Activated CD8-positive, alpha-beta T cell treated with anti-CD3 and anti-CD28 coated beads for 36 hours (primary cell): ENCODE measurements at places on chromosomes 1 and 21.
A peak's percentile ranks its signal among the peaks of the same experiment; 100 is the strongest.

- no peaks in the 10 kb centered on the region for H3K4me1 ChIP-seq
- DNase-seq, result no peak
- H3K27ac ChIP-seq, result no peak overlapping the region
- peaks cover 6% of the 10 kb centered on the region for H3K27me3 ChIP-seq
- no peak overlapping the region for H3K4me3 ChIP-seq
- H3K36me3 ChIP-seq, result no peaks in the 10 kb centered on the region
Observed at GRCh38 chr1:94002046-94002787, 93.0 kb upstream of the GCLM start.

DNA sequence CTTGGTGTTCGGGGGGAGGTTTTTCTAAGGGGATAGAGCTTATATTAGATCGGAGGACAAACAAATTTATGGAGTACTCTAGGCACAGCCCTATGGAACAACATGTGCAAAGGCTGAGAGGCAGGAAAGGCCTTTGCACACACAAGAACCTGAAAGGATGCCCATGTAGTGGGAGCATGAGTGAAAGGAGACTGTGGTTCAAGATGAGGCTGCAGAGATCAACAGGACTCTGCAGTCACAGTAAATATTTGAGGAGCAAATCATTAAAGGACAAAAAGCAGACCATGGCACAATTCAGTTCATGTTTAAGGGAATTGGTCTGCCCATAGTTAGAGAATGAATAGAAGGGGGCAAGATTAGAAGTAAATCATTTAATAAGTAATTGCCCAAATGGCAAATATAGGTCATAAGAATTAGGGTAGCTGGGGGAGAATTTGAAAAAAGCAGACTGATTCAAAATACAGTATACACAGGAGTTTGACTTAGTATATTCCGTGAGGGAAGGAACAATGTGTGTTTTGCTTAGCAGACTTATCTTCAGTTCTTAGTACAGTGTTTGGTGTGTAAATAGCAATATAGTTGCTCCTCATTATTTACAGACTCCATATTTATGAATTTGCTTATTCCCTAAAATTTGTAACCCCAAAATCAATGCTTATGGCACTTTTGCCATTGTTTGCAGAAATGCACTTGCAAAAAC lies 268.1 kb downstream of the SEC16B start:
- H3K27ac ChIP-seq, result no peak overlapping the region
- H3K27me3 ChIP-seq, result no peaks in the 10 kb centered on the region

DNA sequence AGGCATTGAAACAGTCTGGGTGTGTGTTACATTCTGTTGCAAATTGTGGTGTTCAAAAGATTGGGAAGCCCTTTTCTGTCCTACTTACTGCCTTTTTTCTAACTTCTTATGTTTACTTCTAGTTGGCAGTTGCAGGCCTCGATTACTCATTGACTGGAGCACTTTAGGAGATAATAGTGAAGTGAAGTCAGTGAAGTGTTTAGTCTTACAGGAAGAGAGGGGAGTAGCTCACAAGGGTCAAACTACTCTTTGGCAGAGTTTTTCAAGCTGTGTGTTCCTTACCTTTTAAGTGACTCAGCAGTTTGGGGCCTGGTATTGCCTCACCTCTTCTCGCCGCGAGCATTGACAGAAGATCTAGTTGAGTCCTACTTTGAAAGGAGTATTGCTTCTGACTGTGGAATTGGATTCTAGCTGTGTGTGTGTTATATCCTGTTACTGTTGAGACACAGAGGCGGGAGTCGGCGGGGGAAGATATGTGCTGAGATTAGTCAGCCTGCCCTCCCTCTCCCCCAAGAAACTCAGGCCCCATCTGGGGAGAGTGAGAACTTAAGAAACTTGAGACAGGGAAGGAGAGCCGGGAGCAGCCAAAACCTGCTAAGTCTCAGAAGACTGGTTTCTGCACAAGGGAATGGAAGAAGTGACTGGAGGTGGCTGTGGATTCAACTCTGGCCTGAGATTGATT lies 19.3 kb downstream of the AHCYL1 start:
- peaks cover 7% of the 10 kb centered on the region for H3K36me3 ChIP-seq
- peak; percentile 68 for DNase-seq
- H3K4me1 ChIP-seq, result peaks cover 26% of the 10 kb centered on the region

GRCh38 chr1:66676613-66677298 lies 75.5 kb upstream of the DYNLT5 start:
- H3K36me3 ChIP-seq, result no peaks in the 10 kb centered on the region
- DNase-seq, result no peak
- no peak overlapping the region for H3K27ac ChIP-seq
- no peak overlapping the region for H3K4me3 ChIP-seq

- DNase-seq, result no peak
- H3K36me3 ChIP-seq, result no peaks in the 10 kb centered on the region
- H3K27me3 ChIP-seq, result peaks cover 36% of the 10 kb centered on the region
- H3K27ac ChIP-seq, result no peak overlapping the region
- no peak overlapping the region for H3K4me3 ChIP-seq
Observed at GRCh38 chr1:20356850-20357459, 66.3 kb downstream of the VWA5B1 start.

- H3K27me3 ChIP-seq, result no peaks in the 10 kb centered on the region
- H3K4me1 ChIP-seq, result peaks cover 10% of the 10 kb centered on the region
- H3K36me3 ChIP-seq, result peaks cover 45% of the 10 kb centered on the region
- no peak overlapping the region for H3K27ac ChIP-seq
Observed at GRCh38 chr1:220007438-220007837, 38.9 kb downstream of the EPRS1 start.

DNA sequence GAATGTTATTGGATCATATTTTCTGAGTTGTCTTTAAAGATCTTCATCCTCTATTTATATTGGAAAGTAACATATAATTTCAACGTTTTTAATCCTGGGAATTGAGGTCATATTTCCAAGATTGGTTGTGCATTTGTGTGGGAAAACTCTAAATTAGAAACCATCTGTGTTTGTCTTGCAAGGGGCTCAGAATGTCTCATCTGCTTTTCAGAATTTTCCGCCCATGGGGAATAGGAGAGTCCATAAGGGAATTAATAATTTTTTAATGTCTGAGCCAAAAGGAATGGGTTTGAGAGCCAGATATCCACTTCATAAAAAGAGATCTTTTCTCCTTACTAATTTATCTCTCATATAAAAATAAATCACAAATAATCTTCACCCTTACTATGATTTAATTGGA lies 84.8 kb upstream of the MAP1LC3C start:
- no peak overlapping the region for H3K4me3 ChIP-seq
- H3K27ac ChIP-seq, result no peak overlapping the region

GRCh38 chr1:90911353-90911752 lies 110.5 kb downstream of the ZNF644 start:
- H3K36me3 ChIP-seq, result peaks cover 31% of the 10 kb centered on the region
- no peak overlapping the region for H3K27ac ChIP-seq
- no peak overlapping the region for H3K4me3 ChIP-seq
- no peaks in the 10 kb centered on the region for H3K27me3 ChIP-seq

- no peak for DNase-seq
- peaks cover 34% of the 10 kb centered on the region for H3K4me1 ChIP-seq
- H3K27me3 ChIP-seq, result no peaks in the 10 kb centered on the region
- peaks cover 41% of the 10 kb centered on the region for H3K36me3 ChIP-seq
- no peak overlapping the region for H3K4me3 ChIP-seq
Observed at GRCh38 chr21:44855572-44855971, 17.9 kb downstream of the PTTG1IP start.

DNA sequence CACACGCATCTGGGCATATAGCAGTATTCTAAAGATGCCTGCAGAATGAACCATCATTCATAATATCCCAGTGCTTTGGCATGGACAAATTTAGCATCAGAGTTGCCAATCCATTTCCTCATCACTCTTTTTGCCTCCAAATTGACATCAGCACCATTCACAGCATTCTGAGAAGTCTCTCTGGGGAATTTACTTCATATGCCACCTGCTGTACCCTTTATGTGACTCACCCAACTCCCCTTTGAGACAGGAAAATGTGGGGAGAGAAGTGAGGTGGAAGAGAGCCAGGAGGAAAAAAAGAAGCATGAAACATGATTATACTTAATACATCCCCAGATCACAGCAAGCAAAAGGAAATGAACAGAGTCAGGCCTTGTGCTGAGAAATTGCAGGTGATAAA lies 37.4 kb downstream of the RAB3B start:
- H3K27me3 ChIP-seq, result peaks cover 2% of the 10 kb centered on the region
- H3K27ac ChIP-seq, result no peak overlapping the region
- peaks cover 10% of the 10 kb centered on the region for H3K4me1 ChIP-seq
